Activated CD4-positive, alpha-beta T cell treated with anti-CD3 and anti-CD28 coated beads, Interleukin-2, amount 10 ng/mL, durations not matched to agents 7 days and 5 days (primary cell): ENCODE measurements at places on chromosomes 2 and 18.

DNA sequence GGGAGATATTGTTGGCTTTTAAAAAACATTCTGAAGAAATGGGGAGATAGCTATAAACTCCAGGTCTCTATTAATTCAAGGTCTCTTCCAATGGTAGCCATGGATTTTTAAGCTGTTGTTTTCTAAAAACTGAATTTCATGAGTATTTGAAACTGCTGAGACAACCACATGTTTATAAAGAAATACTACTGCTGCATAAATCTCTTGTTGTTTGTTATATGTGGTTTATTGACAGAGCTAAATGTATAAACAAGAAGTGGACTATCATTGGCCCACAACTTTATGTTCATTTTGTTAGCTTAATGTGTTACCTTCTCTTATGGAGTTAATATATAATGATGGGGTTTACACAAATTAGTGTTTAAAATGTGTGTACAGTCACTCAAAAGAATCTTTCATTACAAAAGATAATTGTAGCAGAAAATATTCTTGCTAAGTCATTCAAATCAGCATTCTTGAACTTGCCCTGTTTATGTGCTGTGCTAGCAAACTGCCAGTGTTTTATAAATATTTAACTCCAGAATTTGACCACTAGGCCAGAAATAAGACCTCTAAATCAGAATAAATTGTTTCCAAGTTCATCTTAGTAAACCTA is 242.1 kb downstream of the TMX3 start:
- DNase-seq, result no peak

- DNase-seq, result no peak
Measured at GRCh38 chr2:231016566-231017230, 20.6 kb upstream of the C2orf72 start.

GRCh38 chr2:76194031-76194775 is 483.5 kb upstream of the GCFC2 start:
- DNase-seq, result no peak

DNA sequence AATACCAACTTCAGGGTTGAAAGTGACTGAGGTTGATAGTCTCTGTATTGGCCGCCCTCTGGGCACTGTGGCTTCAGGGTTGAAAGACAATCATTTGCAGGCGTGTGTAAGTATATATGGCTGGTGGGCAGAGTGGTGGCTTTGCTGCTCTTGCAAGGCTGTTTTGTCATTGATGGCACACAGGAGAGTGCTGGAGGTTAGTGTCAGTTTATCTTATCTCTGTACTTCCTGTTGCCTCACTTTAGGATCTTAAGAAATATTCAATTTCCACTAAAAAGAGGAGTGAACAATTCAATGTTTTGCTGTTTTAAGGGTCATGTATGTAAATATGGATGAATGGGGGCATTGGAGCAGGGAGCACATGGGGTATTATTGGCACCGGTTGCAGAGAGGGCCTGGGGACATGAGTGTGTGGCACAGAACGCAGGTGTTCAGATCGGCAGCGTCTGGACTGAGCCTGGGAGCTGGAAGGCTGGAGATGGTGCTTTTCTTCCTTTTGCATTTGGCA is 51.5 kb downstream of the NCK2 start:
- peak; percentile 68 for DNase-seq

- DNase-seq, result no peak
Measured at GRCh38 chr2:237627441-237628246, at the start of gene LRRFIP1. TSS of gene LRRFIP1 (plus strand) at chr2:237627587. CDS start at chr2:237627645, 58 bp downstream.

GRCh38 chr2:204154863-204155262 is 218.3 kb downstream of the ICOS start:
- DNase-seq, result no peak

GRCh38 chr2:112065966-112066365 is 10.9 kb downstream of the TMEM87B start:
- DNase-seq, result no peak

DNA sequence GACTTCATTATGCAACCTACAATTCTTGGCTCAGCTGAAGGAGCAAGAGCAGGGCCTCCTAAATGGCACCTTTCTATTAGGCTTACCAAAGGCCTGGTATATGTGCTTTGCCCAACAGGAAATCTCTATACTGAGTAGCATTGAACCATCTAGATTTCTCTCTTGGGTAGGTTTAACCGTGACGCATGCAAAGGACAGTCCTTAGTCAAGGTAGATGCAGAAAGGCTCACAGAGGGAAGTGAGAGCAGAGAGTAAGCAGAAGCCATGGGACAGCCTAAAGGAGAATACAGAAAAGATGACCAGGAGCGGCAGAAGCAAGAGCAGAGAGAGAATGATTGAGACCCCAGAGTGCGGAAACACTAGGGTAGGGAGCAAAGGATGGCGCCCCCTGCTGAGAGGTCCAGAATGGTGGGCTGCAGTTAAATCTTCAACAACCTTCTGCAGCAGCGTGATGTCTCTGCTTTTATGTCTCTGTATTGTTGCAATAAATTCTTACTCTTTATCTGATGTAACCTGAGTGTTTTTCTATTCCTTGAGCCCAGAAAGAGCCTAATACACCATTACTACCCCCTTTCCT is 4.7 kb upstream of the OSBPL1A start:
- no peak for DNase-seq

- peak; percentile 91 for DNase-seq
Measured at GRCh38 chr2:127649684-127650040, 3.7 kb downstream of the GPR17 start.

DNA sequence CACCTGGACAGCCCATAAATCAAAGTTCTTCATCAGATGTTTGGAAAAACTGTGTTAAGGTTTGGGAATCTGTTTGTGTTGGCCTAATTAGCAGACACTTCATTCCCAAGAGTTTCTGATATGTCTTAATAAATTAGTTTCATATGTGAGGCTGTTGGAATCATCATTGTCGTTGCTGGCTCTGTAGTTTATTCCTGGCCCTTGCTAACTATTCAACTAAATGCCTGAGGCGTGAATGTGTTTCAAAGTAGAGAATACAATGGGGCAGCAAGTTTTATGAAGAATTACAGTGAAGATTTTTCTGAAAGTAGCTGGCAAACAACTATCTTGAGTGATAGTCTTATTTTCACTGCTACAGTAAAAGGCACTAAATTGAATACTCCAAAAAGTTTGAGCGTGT is 141.1 kb downstream of the PARD3B start:
- no peak for DNase-seq

- DNase-seq, result no peak
Measured at GRCh38 chr2:1831620-1832367, 87.5 kb upstream of the PXDN start.
